ENCODE measurements at places on chromosomes 6 and 20.
A peak's percentile ranks its signal among the peaks of the same experiment; 100 is the strongest.

DNA sequence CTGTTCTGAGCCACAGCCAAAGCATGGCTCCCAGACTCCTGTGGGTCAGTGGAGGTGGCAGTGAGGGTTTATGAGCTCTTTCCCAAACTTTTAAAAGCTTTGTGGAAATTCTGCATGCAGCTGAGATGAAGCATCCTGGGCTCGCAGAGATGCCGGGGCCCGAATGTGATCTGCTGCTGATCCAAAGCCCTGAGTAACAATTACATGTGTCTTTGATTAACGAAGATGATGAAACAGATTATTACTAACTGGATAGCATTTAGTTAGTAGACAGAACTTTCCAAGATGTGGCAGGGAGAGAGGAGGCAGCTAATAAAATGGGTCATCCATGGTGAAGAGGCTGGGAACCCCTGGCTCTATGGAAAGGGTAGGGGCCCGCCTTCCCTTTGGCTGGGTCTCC is 43.9 kb upstream of the MDFI start:
- no peak for DNase-seq

GRCh38 chr20:58842276-58842675 is 8.4 kb downstream of the GNAS-AS1 start:
- DNase-seq = no peak

GRCh38 chr6:11885159-11885558 is 106.6 kb upstream of the ADTRP start:
- no peak for DNase-seq

GRCh38 chr20:49786196-49786595 is 26.4 kb upstream of the SLC9A8 start:
- no peak for DNase-seq

DNA sequence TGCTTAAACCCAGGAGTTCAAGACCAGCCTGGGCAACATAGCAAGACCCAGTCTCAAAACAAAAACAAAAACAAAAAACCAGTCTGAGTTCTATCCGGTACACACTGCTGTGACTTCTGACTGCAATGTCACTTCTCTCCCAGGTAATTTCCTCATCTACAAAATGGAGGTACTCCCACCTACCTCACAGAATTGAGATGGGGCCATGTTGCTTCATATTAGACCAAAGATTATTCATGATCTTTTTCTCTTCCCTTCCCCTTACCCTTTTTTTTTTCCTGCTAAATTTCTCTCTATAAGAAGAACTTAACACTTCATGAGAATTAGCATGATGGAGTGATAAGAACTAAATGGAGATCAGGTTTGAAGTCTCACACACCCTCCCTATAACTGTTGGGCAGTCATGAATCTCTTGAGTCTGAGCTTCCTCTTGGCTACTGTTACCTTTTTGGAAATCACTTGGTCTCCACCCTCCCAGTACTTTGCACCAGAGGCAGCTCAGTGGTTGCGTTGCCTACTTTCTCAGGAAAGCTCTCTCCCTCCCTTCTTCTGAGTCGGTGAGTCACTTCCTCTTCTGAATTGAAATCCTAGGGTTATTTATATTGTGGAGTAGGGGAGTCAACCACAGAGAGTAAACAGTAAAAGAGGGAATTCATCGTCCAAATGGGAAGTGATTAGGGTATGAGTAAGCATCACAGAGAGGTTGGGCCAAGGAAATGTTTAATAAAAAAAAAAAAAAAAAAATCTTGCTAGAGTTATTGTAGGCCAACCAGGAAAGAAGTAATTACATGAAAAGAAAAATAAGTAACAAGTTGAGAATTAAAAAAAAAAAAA is 59.9 kb upstream of the MAP7 start:
- peak; percentile 86 for DNase-seq

DNA sequence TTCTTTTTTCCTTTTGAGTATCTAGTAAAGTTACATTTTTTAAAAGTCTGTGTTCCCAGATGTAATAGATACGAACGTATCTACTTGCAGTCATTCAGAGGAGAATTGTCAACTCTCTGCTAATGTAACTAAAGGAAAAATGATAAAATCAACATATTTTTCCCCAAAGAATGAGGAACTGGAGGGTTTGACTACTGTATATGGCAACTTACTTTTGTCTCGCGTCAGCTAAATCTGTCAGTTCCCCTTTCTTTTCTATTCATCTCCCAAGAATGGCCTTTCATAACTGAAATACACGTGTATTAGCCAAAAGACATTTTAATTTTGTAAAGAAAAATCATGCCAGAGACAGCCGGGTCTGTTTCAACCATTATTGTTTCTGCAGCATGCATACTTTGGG is 5.4 kb downstream of the EYA2 start:
- peak; percentile 20 for DNase-seq

DNA sequence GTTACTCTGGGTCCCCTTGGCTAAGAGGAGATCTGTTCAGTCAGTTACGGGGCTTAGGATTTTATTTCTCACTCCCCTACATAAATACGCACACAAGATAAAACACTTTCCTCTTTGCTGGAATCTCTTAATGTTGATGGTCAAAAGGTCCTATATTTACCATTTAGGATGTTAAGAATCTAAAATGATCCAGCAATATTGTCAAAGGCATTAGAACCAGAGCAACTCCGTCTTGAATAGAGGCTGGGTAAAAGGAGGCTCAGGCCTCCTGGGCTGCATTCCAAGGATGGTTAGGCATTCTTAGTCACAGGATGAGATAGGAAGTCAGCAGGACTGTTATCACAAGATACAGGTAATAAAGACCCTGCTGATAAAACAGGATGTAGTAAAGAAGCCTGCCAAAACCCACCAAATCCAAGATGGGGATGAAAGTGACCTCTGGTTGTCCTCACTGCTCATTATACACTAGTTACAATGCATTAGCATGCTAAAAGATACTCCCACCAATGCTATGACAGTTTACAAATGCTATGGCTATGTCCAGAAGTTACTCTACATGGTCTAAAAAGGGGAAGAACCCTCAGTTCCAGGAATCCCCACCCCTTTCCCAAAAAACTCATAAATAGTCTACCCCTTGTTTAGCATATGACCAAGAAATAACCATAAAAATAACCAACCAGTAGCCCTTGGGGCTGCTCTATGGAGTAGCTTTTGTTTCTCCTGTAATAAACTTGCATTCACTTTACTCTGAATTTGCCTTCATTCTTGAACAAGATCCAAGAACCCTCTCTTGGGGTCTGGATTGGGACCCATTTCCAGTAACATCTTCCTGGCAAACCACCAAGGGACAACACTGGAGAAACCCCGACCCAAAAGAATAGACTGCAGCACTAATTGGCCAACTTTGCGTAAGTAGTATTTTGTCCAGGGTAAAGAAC is 107.5 kb downstream of the DTNBP1 start:
- no peak for DNase-seq

DNA sequence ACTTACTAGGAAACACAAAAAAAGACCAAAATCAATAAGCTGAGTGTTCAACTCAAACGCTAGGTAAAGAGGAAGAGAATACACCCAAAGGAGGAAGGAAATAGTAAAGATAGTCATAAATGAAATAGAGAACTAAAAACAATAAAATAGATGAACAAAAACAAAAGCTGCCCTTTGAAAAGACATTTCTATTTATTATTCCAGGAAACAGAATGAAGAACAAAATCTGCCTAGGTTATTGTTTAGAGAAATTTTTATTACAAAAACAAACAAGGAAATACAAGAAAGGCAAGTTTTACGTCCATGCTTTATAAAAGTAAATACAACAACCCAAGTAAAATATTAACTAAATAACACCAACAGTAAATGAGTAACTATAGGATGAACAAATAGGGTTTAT is 20.1 kb downstream of the HLA-DMB start:
- no peak for DNase-seq

DNA sequence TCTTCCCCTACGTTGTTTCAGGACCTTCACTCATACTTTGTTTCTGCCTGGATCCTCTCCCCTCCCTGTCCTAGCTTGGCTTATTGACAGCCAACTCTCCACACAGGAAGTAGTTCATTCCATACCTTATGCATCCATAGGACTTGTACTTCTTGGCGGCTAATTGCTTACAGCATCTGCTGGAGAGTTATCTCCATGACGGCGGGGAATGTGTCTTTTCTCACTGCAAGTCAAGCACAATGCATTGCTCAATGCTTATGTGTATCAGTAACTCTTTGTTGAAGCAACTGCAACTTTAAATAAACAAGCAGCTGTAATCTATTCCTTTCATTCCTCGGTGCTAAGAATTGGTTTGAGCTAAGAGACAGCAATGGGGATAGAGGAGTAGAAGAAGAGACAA is 551.3 kb upstream of the EPHA7 start:
- DNase-seq = no peak

- no peak for DNase-seq
Measured at GRCh38 chr6:134176264-134176975, 124.0 kb upstream of the SLC2A12 start.

- DNase-seq = no peak
Measured at GRCh38 chr6:130132286-130132701, 90.5 kb downstream of the SAMD3 start.

DNA sequence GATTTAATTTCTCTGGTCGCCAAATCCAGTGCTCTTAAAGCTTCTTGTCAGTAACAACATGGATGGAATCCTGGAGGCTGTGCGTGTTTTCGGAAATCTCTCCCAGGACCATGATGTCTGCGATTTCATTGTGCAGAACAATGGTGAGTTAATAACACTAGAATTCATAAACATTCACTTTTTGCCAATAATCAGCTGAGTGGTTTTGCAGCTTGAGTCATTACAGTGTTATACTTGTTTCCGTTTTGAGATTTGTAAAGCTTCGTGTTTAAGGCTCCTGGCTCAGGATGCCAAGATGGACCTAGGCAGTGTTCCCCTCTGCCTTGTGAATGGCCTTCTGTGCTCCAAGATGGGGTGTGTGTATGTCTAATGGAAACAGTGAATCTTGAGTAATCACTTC is 113.8 kb downstream of the ARMC2 start:
- no peak for DNase-seq

GRCh38 chr6:30167101-30167500 is 3.8 kb downstream of the TRIM15 start:
- DNase-seq = no peak

DNA sequence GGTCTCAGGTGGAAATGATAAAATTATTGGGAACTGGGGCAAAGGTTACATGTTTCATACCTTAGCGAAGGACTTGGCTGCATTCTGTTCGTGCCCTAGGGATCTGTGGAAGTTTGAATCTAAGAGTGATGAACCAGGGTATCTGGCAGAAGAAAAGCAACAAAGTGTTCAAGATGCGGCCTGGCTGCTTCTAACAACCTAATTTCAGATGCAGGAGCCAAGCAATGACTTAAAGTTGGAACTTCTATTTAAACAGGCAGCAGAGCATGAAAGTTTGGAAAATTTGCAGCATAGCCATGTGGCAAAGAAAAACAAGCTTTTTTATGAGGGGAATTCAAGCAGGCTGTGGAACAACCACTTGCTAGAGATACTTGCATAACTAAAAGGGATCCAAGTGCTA is 73.5 kb downstream of the CD24 start:
- no peak for DNase-seq

- no peak for DNase-seq
Measured at GRCh38 chr20:11520596-11520995, 397.1 kb upstream of the BTBD3 start.

- no peak for DNase-seq
Measured at GRCh38 chr6:22221630-22222029, 75.2 kb downstream of the PRL start.

Data from SIG-M5 (cell line).